ENCODE measurements at places on chromosomes 4 and X.
A peak's percentile ranks its signal among the peaks of the same experiment; 100 is the strongest.

GRCh38 chr4:16360694-16361262, 134.5 kb upstream of the TAPT1 start:
- DNase-seq, result no peak

GRCh38 chr4:34766935-34767334, 1477.4 kb downstream of the ARAP2 start:
- no peak for DNase-seq

- no peak for DNase-seq
Measured at GRCh38 chr4:99027304-99027703, 31.8 kb downstream of the METAP1 start.

GRCh38 chr4:65023081-65023480, 613.8 kb upstream of the TECRL start:
- no peak for DNase-seq

GRCh38 chr4:85024671-85025070, 58.2 kb upstream of the WDFY3 start:
- DNase-seq, result no peak

DNA sequence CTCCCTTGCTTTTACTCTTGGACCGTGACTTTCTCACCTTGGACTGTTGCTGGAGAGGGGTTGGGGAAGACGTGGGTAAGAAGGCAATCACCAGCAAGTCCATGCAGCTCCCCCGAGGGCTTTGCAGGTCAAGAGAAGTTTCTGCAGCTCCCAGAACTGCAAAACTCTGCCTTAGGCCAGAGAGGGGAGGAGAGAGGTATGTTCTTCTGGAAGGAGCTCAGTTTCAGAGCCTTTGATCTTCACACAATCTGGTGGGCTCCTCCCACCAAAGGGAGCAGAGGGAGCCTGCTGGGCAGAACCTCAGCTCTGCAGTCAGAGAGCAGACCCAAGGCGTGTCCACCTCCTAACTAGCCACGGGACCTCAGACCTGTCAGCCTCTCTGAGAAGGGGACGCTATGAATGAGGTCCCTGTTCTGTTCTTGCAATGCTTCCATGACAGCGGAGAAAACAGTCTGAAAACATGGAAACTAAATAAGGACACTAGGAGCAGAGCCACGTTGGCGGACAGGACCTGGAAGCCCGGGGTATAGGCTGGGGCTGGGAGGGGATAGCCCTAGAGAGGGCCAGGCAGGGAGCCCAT, 92.8 kb downstream of the EVC2 start:
- DNase-seq, result no peak

DNA sequence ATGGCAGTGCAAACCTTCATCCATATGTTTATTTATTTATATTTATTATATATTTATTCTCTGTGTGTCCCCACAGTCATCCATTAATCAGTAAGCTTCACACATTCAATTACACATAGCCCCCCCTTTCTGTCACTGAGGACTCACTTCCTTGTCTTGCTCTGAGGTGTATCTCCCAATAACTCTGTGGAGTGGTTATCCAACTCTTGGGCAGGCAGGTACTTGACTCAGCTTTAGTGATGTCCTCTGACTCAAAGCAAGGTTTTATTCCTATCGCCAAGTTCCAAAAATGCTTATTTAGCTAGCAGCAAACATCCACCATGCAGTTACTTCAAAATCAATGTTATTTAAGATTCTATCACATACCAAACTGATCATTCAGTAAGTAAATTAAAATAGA, 25.2 kb upstream of the NDP start:
- DNase-seq, result no peak

DNA sequence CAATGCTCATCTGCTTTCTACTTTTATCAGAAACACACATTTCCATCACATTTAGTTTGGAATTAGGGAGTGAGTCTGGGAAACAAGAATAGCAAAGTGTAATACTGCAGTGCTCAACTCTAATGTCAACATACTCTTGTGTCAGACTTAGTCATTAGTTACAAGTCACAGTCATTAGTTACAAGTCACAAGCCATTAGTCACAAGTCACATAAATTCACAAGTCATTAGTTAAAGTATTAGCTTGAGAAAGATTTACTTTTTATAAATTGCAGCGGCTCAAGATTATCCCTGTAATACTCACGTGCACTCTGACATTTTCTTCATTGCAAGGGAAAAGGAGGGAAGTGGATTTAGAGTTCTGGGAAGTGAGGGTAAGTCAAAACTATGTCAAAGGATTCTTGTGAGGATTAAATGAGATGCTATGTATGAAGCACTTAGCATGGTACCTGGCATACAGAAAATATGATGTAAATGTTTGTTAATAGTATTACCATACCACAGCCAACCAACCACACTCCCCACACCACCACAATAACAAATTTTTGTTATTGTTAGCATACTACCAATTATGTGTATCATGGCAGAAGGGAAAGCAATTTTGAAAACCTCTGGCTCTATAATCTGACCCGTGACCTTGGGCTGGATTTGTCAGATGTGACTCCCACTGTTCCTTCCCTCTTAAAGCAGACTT, 116.6 kb downstream of the ARHGAP24 start:
- DNase-seq, result no peak

DNA sequence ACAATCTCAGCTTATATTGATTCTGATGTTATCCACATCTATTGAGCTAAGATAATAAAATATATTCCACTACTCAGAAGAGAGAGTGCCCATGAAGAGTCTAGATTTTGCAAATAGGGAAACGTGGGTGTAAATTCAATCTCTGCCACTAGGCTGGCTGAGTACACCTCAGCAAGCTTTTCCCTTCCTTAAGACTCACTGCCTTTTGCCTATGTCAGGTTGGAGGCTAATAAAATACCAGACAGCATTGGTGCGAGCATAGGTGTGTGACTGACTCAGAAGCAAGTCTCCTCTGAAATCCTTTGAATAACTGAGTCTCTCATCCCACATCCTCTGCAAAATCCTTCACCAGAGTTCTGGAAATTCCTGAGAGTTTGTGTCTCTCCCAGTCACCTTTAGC, 405.4 kb upstream of the CPEB2 start:
- DNase-seq, result no peak

DNA sequence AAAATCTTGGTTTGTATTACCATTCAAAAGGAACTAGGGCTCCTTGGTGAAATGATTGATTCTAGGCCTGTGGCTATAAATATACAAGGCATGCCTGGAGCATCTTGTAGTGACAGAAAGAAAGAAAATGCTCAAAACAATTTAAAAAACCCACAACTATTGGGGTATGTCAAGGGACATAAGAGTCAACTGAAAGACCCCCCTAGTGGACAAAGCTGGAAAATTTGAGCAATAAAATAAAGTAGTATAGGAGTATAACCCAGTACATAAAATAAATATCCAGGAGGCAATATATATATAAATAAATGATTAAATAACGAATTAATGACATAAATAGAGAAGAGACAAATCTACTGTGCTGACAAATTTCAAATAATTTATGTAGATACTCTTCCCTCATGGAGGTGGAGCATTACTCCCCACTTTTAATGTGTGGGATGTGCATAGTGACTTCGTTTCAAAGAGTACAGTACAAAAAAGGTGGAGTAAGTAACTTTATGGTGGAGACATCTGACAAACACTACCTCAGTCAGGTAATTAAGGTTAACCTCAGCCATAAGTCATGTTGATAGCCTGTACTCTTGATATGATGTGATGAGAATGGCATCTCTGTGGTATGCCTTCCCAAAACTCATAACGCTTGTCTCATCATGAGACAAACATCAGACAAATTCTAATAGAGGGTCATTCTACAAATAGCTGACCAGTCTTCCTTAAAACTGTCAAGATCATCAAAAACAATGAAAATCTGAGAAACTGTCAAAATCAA, 185.0 kb upstream of the GLRA2 start:
- DNase-seq, result no peak

- DNase-seq, result no peak
Measured at GRCh38 chrX:53133400-53133799, 39.5 kb downstream of the KANTR start.

DNA sequence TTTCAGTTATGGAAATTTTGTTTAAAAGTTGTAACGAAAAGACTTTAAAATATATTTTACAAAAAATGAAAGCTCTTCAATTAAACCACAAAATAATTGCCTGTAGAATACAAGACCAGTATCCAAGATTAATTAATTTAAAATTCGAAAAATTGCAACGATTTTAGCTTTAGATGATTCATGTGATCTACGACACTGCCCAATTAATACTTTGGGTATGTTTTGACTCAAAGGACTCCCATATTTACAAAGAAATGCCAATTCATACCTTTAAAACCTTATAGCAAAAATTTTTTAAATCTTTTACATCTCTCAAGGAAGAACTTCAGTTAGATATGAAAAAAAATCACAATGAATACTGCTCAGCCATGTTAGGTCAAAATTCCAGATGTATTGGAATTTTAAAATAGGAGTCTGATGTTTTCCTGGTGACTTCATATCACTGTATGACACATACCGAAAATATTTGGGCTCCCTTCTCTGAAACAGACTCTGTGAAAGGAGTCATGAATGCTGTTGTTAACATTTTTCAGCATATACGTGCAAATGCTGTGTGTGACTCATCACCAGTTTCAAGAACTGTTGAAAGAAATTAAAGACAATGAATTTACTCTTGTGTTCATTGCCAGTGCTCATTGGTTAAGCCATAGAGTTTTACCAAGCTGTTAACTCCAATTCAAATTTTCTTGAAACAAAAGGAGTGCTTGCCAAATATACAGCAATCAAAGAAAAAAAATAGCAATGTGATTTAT, 13.8 kb upstream of the SMS start:
- no peak for DNase-seq

DNA sequence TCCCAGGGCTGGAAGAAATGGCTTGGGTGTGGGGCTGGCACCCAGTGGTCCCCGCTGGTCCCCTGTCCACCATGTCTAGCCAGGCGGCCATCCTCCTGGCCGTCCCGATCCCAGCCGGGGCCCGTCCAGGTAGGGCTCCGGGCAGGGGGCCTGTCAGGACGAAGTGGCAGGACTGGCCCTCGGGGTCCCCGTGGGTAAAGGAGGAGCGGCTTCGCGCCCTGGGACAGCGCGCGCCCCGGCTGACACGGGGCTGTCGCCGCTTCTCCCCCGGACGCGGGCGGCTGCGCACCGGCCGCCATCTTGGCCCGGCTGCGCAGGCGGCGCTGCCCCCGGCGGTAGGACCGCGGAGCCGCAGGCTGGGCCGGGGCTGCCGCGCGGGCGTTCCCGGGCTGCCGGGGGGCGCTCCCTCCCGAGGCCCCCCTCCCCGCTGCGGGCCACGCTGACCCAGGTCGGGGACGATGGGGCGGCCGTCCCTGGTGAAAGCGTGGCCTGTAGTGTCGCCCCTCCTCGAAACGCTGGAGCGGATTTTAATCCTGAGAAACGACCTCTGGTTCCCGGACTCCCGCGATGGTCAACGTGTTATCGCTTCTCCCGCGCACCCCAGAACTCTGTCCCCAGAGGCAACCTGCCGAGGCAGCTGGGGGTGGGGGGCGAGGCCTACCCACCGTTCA, 60.4 kb upstream of the BCOR start:
- DNase-seq, result no peak

GRCh38 chr4:26105815-26106699, 192.0 kb downstream of the SMIM20 start:
- no peak for DNase-seq

- no peak for DNase-seq
Measured at GRCh38 chrX:9662148-9662547, 103.5 kb downstream of the GPR143 start.

- no peak for DNase-seq
Measured at GRCh38 chr4:33107814-33108213, 2387.6 kb downstream of the PCDH7 start.

DNA sequence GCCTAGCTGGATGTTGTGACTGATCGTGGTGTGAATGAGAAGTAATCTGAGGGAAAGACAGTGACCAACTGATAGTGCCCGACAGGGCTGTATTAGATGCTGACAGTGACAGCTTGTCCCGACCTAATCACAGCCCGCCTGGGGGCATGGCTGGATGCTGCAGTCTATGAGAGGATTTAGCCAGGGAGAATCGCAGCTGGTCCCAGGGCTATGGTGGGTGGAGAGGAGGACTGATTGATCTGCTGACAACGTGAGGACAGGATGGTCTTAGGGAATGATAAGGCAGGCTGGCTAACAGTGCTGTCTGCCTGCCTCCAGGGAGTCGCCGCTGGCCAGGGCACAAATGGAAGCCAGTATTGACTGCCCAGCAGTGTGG, 621 bp upstream of the SUV39H1 start:
- peak; percentile 32 for DNase-seq

DNA sequence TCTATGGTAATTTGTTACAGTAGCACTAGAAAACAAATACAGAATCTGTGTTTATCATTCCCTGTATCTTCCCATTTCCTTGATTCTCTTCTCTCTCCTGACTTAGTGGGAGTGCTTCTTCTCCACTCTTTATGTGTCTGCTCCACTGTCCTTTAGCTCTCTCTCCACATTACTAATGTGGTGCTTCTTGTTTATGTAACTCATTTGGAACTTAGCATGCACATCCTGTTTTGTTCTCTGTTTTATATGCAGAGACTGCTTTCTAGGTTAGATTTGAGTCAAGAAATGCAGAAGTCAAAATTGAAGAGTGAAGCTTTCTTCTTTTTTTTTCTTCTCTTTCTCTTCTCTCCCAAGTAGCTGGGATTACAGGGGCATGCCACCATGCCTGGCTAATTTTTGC, 25.9 kb downstream of the ADH1A start:
- DNase-seq, result no peak

- no peak for DNase-seq
Measured at GRCh38 chrX:1589356-1590130, 1.9 kb upstream of the AKAP17A start.

- DNase-seq, result no peak
Measured at GRCh38 chr4:23320931-23321587, 568.8 kb downstream of the PPARGC1A start.

- DNase-seq, result no peak
Measured at GRCh38 chr4:81142744-81143143, 72.3 kb downstream of the PRKG2 start.

GRCh38 chrX:133215017-133215416, 3.1 kb downstream of the TFDP3 start:
- DNase-seq, result no peak

DNA sequence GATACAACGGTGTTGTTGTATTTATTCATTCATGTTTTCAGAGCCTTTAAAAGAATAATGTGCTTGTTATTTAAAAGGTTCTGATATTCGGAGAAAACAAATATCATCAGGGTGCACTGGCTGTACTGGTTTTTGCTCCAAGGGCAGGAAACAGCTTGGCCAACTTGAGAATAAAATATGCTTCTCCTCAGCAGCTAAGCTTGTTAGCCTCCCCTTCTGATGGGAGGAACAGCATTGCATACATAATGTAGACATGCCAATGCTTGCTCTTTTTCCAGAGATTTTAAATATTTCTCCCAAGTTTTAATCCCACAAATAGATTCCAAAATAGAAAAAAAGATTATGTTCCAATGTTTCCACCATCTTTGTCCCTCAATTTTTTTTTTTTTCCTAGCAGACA, 87.6 kb upstream of the RPL34 start:
- DNase-seq, result no peak

GRCh38 chrX:47321823-47322371, 48.5 kb upstream of the ZNF157 start:
- DNase-seq, result no peak

- no peak for DNase-seq
Measured at GRCh38 chr4:166128403-166128802, 255.4 kb downstream of the TLL1 start.
